AG08396 (cell line): ENCODE measurements at places on chromosomes 16 and 17.

DNA sequence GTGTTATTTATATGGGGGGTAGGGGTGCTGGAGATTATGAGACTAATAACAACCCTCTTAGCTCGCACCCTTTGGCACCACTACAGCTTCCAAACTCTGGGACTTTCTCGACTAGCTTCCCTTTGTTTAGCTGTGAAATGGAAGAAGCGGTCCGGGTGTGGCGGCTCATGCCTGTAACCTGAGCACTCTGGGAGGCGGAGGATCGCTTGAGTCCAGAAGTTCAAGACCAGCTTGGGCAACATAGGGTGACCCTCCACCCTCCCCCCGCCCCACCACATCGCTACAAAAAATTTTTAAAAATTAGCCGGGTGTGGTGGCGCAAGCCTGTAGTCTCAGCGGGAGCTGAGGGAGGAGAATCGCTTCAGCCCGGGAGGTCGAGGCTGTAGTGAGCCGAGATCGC lies 814 bp upstream of the CDH3 start:
- no peak for DNase-seq

GRCh38 chr16:79794941-79795340 lies 194.4 kb upstream of the MAF start:
- no peak for DNase-seq

DNA sequence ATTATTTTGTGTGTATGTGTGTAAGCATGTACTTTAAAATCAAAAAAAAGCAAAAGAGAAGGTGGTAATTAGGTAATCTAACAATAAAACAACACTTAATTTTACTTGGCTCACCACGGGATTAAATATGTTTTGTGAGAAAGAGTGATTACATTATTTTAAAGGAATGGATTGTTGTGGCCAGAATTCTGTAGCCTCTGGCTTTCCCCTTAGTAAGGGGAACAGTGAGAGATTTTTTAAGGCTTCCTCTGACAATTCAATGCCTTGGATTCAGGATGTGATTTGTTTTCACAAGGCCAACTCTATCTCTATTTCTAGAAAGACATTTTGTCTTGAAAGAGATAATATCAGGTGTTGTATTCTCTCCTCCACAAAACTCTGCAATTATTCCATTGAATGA lies 560.3 kb upstream of the CDH8 start:
- no peak for DNase-seq

- DNase-seq, result peak; percentile 8
These were observed 2.2 kb upstream of the NF1 start for GRCh38 chr17:31092475-31093064.

GRCh38 chr16:16154281-16154951 lies 68.9 kb downstream of the ABCC6 start:
- no peak for DNase-seq

DNA sequence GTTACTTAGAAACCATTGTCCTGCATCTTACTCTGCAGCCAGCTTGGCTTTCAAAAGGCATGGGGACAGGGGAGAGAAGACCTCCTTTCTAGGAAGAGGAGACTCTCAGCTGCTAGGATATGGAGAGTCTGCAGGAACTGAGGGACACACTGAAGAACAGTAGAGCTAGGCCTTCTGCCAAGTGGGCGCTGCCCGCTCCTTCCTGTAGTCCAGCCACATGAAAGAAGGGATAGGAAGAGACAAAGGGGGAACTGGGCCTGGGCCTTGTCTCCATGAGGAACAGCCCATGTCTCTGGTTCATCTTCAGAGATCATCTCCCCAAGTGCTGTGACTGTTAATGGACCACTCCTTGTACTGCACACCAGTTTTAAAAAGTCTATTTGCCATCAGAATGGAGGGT lies 78.4 kb downstream of the SYCE1L start:
- no peak for DNase-seq

- no peak for DNase-seq
These were observed 18.0 kb downstream of the ZFPM1 start for GRCh38 chr16:88471115-88471514.

DNA sequence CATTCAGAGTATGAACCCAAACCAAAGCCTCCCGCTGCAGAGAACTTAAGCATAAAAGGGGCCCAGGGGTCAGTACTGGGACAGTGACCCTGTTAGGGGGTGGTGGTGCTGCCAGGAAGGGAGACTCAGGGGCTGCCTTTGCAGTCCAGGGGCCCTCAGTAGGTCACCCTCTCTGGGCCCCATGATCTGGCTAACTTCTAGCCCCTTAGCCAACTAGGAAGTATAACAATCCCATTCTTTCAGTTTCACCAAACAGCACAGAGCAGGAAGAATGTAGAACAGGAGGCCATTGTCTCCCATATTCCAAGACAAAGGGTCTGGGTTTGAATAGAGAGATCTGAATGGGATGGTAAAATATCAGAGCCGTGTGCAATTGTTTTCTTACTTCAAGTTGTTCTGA lies 378.6 kb upstream of the C16orf82 start:
- no peak for DNase-seq

- no peak for DNase-seq
These were observed 52.4 kb upstream of the ALOX12 start for GRCh38 chr17:6943406-6943805.

- DNase-seq, result no peak
These were observed 54.2 kb downstream of the SREBF1 start for GRCh38 chr17:17782523-17783115.

DNA sequence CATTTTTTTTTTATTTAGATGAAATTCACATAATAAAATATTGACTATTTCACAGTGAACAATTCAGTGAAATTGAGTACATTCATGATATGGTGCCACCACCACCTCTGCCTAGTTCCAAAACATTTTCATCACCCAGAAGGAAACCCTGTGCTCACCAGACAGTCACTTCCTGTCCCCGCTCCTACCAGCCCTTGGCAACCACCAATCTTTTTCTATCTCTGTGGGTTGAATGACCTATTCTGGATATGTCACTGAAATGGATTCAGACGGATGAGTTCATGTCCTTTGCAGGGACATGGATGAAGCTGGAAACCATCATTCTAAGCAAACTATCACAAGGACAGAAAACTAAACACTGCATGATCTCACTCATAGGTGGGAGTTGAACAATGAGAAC lies 40.5 kb downstream of the ATP2C2 start:
- DNase-seq, result no peak
